ENCODE measurements at places on chromosomes 12 and 14.

DNA sequence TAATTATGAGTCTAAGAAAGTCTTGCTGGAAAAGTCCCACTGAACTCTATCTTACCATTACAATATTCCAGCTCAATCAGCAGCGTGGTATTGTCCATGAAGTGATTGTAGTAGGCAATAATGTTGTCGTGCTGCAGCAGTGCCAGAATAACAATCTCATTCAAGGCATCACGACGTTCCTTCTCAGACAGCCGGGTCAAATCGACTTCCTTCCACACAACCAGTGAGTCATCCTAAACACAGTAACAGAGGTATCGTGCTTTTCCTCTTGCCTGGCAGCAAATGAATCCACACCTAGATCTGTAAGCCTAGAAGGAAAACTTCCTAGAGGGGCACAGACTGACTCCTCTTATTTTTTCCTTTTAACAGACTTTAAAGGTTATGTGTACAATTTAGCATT, 2.9 kb downstream of the NEK9 start:
- peaks cover 23% of the 10 kb centered on the region for H3K36me3 ChIP-seq
- peaks cover 10% of the 10 kb centered on the region for H3K4me1 ChIP-seq
- H3K27ac ChIP-seq, result no peak overlapping the region
- no peaks in the 10 kb centered on the region for H3K27me3 ChIP-seq

DNA sequence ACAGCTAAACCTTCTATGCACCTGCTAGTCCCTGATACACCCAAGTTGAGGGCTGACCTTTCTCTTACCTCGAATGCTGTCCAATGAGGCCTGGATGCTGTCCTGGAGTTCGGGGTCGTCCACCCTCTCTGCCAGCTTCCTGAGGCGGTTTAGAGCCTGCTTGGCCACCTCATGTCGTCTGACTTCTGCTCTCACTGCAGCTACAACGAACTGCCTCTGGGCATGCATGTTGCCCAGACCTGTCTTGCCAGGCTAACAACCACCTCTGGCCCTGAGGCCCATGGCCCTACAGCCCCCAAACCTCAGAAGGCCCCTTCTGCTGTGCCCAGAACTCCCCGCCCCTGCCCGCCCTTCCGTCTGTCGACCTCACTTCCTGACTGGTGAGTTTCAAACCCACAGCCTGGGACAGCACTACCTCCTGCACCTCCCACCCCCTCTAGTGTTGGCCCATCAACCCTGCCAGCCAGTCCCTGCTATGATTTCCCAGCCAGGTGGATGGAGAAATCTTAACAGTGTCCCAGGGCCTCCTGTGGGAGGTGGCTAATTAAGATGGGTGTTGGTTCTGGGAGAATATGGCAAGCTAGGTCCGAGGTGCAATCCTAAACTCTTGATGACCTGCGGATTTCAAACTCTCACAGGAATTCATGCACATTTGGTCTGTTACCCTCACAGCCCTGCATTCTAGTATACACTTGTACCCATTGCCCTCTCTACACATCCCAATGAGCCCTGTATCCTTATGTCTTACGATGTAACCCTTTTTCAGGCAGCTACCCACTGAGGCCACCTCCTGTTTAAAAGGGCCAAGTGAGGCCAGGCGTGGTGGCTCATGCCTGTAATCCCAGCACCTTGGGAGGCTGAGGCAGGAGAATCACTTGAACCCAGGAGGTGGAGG, 2.7 kb upstream of the TSPAN31 start:
- no peaks in the 10 kb centered on the region for H3K27me3 ChIP-seq
- peaks cover 5% of the 10 kb centered on the region for H3K36me3 ChIP-seq
- no peak overlapping the region for H3K4me3 ChIP-seq
- H3K27ac ChIP-seq, result no peak overlapping the region

DNA sequence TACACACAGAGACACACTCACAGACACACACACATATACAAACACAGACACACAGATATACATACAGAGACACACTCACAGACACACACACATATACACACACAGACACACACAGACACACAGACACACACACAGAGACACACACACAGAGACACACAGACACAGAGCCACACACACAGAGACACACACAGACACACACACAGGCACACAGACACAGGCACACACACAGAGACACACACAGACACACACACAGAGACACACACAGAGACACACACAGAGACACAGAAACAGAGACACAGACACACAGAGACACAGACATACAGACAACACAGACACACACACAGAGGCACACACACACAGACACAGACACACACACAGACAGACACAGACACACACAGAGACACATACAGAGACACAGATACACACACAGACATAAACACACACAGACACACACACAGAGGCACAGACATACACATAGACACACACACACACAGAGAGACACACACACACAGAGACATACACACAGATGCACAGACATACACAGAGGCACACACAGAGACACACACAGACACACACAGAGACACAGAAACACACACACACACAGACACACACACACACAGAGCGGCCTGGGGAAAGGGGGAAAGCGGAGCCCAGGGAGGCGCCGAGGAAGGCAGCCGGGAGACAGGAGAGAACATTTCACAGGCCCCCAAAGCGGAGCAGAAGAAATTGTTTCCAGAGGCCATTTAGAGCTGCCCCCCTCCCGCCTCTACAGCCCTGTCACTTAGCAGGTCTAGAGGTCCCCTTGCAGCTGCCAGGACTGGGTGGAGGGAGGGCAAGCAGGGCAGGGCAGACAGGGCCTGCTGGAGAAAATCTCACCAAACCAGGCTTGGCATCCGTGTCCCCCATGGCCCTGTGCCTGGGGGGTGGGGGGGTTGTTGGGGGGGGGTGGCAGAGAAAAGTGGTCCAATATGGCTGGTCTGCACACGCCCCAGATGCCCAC, 38.9 kb downstream of the SERPINA3 start:
- no peaks in the 10 kb centered on the region for H3K36me3 ChIP-seq
- no peak for DNase-seq
- H3K27me3 ChIP-seq, result peaks cover 2% of the 10 kb centered on the region
- H3K4me1 ChIP-seq, result peaks cover 4% of the 10 kb centered on the region
- no peak overlapping the region for H3K4me3 ChIP-seq

DNA sequence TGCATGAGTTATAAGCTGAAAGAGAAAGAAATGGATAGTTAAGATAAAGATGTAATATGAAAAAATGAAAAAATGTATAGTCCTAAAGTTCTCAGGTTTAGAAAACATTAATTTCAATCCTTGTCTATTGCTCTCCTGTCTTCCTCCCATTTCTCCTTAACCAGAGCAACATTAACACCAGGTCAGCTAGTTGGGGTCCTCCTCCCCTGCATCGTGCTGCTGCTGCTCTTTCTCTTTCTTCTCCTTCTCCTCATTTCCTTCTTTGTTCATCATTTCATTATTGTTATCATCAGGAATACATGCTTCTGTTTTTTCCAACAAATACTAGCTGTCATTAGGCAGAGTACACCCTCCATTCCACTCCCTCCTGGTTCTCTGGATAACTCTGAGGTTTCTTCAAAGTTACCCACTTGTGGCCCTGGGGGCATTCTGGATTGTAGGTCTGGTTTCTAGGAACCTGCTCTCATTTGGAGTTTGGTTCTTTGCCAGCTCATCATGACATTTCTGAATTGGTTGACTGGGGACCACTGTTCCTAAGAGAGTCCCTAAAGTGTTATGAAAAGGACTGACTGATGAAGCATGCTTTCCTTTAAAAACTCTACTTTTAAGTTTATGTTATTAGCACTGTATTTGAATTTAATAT, 17.0 kb downstream of the ACSS3 start:
- DNase-seq, result no peak
- peak overlapping the region; percentile 15 for H3K27ac ChIP-seq
- H3K4me1 ChIP-seq, result peaks cover 6% of the 10 kb centered on the region
- no peaks in the 10 kb centered on the region for H3K36me3 ChIP-seq

- H3K27me3 ChIP-seq, result peaks cover 19% of the 10 kb centered on the region
- H3K36me3 ChIP-seq, result peaks cover 4% of the 10 kb centered on the region
- H3K4me3 ChIP-seq, result peak overlapping the region; percentile 19
- no peak overlapping the region for H3K27ac ChIP-seq
Measured at GRCh38 chr14:24316597-24316950, 5.3 kb downstream of the LTB4R start.

Measured in neuronal stem cell (in vitro differentiated cells).